Activated CD4-positive, alpha-beta T cell treated with anti-CD3 and anti-CD28 coated beads, Interleukin-2, amount 10 ng/mL, durations not matched to agents 7 days and 5 days (primary cell): ENCODE measurements at places on chromosomes 4 and X.

DNA sequence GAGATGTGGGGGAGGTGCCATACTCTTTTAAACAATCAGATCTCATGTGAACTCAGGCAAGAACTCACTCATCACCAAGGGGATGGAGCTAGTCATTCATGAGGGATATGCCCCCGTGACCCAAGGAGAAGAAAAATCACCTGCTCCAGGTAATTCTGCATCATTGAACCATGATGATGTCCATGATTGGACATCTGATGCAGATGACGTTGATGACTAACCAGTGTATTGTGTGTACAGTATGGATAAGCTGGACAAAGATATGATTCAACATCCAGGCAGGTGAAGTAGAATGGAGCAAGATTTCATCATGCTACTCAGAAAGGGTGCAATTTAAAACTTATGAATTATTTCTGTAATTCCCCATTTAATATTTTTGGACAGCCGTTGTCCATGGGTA lies 286.4 kb upstream of the SMIM31 start:
- DNase-seq: no peak

- no peak for DNase-seq
These were observed 35.9 kb upstream of the PHOX2B start for GRCh38 chr4:41784191-41784979.

DNA sequence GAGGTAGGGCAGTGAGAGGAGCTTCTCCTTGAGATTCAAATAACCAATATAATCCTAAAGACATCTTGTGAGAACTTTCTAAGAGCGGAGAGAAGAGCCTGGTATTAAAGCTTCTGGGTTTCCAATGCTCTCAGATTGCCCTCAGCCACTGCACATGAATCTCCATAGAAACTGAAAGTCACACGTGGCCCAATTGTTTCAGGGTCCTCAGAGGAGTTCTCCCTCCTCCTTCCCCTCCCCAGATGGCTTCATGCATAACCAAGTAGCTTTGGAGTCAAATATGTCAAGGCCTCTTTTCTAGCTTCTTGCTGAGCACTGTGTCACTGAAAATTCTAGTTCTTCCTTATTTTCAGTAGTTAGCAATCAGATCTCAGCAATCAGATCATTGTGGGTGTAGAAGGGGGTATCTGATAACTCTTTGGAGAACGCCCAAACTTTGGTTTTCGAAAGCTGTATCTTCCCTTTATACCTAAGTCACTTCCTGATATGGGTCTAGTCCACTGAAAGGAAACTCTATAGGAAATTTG lies 2.2 kb downstream of the BTK start:
- DNase-seq: no peak

GRCh38 chr4:185898413-185898812 lies 86.4 kb upstream of the SORBS2 start:
- DNase-seq: no peak

DNA sequence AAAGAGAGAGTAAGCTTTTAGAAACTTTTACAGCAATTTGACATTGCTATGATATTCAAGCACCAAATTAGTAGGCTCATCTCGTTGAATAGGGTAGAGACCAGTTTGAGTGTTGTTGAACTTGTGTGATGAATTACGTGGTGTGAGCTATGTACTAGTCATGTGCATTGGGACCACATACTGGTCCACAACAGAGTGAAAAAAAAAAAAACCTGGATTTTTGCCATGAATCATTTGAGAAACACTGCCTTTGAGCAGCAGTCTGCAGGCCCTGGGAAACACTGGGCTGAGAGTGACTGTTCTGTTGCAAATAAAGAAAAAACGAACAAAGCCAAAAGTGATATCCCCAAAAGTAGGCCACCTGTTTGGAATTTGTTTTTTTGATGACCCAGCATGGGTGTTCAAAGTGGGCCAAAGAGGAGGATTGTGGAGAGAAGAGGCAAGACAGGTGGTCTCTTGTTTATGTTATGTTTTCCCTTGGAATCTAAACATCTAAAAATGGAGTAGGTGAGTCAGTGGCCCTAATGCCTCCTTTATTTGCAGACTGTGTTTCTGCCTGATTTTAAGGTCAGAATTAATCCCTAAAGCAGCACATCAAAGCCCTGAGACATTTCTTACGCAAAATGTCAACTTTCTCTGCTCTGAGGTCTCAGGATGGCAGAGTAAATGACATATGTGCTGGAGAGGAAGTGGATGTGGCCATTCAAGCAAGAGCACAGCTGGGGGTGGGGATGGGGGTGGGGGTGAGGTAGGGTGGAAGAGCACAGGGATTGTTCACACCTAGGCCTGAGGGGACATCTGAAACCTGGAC lies 33.5 kb downstream of the TAF7L start:
- no peak for DNase-seq

DNA sequence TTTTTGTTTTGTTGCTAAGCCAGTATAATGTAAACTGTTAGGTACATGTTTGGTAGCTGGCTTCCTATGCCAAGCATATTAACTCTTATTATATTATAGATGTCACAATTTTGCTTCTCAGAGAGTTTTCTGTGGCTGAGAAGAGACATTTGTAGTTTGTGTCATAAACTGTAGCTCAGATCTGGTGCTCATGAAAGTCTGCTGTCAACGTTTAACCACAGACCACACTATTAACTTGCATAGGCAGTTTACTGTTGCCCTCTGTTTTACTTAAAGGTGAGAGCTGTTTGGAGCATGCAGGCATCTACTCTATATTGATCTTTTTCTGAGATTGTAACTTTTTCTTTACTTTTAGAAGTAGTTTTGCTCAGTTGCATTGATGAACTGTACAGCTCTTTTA lies 166.8 kb downstream of the TLL1 start:
- DNase-seq: no peak

DNA sequence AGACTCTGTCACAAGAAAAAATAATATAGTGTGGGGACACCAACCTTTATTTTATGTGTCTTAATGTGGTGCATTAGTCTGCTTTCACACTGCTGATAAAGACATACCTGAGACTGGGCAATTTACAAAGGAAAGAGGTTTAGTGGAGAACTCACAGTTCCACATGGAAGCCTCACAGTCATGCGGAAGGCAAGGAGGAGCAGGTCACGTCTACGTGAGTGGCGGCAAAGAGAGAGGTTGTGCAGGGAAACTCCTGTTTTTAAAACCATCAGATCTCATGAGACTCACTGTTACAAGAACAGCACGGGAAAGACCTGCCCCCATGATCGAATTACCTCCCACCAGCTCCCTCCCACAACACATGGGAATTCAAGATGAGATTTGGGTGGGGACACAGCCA lies 130.2 kb downstream of the AFF1 start:
- DNase-seq: no peak

- no peak for DNase-seq
These were observed 272.3 kb upstream of the FGF16 start for GRCh38 chrX:77174680-77175519.

- no peak for DNase-seq
These were observed 104.2 kb downstream of the TMEM131L start for GRCh38 chr4:153570228-153570973.

DNA sequence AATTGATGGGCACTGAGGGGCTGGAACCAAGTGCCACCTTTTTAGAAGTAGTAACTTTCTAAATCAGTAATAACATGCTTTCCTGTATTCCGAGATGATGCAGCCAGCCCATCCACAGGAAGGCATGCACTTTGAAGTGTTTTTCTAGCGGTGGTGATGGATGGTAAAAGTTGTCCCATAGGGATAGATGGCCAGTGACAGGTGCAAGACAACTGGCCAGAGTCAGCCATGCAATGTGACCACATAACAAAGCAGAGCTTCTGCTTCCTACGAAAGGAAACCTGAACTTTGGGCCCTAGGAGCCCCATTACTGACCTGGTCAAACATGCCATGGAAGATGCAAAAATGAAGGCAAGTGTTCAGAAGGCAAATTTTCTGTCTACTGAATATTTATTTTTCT lies 72.3 kb downstream of the NR3C2 start:
- DNase-seq: no peak

DNA sequence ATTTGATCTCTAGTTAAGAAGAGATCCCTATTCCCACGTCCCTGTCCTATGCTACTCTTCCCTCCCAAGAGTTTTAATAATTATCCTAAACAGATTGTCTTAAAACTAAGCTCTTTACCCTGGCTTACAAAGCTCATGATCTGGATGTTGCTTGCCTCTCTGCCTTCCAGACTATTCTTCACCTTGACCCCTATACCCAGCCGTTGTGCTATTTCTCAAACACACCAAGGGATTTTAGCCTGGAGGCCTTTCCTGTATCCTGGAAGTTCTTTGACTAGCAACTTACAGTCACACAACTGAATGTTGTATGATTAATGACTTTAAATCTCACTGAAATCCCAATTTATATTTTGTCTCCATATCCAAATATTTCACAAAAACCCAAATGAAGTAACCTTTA lies 314.9 kb downstream of the ADGRL3 start:
- DNase-seq: no peak

GRCh38 chr4:16150716-16151115 lies 66.9 kb upstream of the PROM1 start:
- DNase-seq: no peak

DNA sequence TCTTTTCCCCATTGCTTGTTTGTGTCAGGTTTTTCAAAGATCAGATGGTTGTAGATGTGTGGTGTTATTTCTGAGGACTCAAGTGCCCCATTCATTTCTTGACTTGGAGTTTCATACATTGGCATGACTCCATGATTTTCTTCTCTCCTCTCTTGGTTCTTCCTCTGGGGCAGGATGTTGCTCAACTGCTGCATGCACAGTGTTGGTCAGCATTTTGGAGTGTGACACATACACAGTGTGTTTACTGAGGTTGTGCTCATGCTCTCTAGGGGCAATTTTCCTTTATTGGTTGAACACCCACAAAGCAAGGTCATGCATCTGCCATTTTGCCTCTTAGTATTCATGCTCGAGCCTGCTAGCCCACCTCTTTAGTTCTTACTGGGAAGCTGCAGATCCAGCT lies 1993.8 kb downstream of the ARAP2 start:
- DNase-seq: no peak

DNA sequence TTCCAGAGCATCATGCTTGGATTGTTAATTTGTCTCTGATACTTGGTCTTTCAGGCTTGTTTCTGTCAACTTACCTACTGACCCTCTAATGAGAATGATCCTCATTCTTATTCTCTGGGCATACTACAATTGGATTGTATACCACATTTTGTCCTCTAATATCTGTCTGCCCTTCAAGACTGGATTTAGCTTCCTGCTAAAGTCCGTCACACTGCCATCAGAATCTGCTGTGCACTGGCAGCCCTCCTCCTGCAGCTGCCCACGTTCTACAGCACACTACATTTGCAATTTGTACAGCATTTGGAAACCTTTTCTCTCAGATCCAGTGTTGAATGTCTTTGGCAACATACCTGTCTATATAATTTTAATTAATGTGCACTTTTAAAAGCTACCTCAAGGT lies 183.1 kb downstream of the ZNF330 start:
- DNase-seq: no peak

GRCh38 chr4:42482516-42483327 lies 85.4 kb downstream of the SHISA3 start:
- DNase-seq: no peak

- DNase-seq: no peak
These were observed 60.2 kb upstream of the VCX3B start for GRCh38 chrX:8404471-8404870.

GRCh38 chrX:148354916-148355315 lies 145.5 kb upstream of the AFF2 start:
- no peak for DNase-seq

- DNase-seq: no peak
These were observed 924 bp upstream of the ENAM start for GRCh38 chr4:70627620-70628019.

GRCh38 chrX:69179380-69179911 lies 14.2 kb upstream of the PJA1 start:
- no peak for DNase-seq

- no peak for DNase-seq
These were observed 38.7 kb upstream of the THOC2 start for GRCh38 chrX:123771449-123772064.

GRCh38 chr4:113189546-113189945 lies 140.1 kb downstream of the ANK2 start:
- DNase-seq: no peak

DNA sequence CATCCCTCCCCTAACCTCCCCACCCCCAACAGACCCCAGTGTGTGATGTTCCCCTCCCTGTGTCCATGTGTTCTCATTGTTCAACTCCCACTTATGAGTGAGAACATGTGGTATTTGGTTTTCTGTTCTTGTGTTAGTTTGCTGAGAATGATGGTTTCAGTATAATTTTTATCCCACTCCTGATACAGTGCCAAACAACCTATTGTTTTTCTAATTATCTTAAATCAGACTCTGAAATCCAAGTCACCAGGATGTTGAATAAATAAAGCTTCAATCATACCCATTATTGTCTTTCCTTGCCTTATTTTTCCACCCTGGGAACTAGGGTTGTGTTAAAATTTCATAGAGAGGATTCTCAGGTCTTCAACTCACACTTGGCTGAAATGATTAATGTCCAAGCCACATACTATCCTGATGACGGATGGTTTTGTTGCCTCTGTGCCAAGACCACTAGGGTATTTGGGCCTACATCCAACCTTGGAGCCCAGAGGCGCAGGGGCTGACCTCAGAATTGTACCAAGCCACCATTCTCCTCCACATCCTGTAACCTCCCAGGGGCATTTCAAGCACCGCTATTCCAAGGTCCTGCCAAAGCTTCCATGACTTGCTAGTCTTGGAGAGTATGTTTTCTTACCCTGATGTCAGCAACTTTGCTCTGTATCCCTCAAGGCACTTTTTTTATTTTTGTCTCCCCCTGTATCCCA lies 332.4 kb downstream of the ARHGAP24 start:
- no peak for DNase-seq

- no peak for DNase-seq
These were observed 2.1 kb downstream of the GSTCD start for GRCh38 chr4:105710678-105711077.

GRCh38 chr4:6377626-6378492 lies 94.6 kb downstream of the PPP2R2C start:
- DNase-seq: no peak

GRCh38 chrX:139889760-139890159 lies 43.1 kb downstream of the ATP11C start:
- DNase-seq: no peak

DNA sequence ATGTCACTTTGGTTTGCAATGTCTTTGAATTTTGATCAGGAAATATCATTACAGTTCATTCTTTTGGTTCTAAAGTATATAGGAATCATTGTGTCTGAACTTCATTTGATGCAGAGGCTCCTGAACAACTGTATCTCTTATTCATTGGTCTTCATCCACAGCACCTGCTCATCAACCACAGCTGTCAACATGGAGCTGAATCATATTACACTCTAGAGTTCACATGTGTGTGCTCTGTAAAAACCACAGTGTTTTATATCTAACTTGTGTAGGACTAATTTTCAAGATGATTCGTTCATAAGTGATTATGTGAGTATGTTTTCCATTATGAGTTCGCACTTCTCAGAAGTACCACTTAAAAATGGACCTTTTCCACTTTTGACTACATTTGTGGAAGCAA lies 643.3 kb upstream of the FAM241A start:
- DNase-seq: no peak

- no peak for DNase-seq
These were observed 112.3 kb upstream of the IL13RA1 start for GRCh38 chrX:118615141-118615540.
